ENCODE measurements at places on chromosomes 3 and 15.

DNA sequence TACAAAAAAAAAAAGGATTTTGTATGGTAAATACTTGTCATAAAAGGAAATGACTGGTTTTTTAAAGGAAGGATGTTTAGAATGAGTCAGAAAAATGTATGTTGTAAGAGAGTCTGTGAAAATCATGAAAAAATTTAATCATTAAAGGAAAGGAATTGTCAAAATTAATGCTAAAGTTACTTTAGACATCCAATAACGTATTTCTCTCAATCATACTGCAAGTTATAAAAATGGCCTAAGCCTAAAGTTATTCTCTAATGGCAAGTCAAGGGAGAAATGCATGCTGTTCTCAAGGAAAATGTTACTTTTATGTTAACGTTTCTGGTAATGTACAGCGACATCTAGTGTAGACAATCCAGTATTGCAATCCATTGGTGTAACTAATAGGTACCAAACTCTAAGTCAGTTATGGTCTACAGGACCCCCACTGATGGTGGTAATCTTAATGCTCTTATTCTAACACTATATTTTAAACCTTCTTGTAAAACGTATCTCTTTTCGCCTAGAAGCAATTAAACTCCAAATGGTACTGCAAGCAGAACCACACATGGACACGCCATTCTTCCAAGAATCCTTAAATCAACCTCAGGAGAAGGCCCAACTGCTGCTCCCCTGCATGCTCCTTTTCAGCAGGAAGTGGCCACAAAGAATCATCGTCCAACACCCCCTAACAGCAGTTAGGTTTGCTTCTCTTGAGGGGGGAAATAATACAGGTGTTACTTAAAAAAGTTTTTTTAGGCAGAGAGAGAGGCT, 35.2 kb downstream of the NCEH1 start:
- DNase-seq: peak; percentile 63

- DNase-seq: no peak
Observed at GRCh38 chr3:156632601-156633000, 41.8 kb upstream of the TIPARP start.

DNA sequence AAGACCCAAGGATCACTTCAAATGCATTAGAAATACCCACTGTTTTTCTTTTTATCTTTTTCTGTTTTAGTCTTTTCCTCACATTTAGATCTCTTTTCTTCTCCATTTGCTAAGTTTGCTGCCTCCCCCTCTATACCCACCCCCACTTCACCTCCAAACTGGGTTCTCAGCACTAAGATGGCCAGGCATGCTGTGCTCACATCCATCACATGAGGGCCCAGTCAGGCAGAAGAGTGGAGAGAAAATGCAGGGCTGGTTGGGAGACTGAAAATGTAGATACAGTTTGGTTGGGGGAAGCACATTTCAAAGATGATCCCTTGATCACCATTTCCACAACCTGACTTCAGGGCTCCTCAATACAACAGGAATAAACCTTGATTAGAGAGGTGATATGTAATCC, 8.7 kb downstream of the GAP43 start:
- no peak for DNase-seq

GRCh38 chr15:45150481-45150880, 20.7 kb downstream of the DUOX1 start:
- no peak for DNase-seq
